ENCODE measurements at places on chromosomes 2 and 18. TPM values are rescaled to one million over a fixed set of nuclear protein-coding genes. Genes with fewer than 3 reads are reported as not detected.
A peak's percentile ranks its signal among the peaks of the same experiment; 100 is the strongest.

GPR75 gene
- total RNA-seq = 7.8 TPM

PRKAG3 gene
- not detected for total RNA-seq

DNA sequence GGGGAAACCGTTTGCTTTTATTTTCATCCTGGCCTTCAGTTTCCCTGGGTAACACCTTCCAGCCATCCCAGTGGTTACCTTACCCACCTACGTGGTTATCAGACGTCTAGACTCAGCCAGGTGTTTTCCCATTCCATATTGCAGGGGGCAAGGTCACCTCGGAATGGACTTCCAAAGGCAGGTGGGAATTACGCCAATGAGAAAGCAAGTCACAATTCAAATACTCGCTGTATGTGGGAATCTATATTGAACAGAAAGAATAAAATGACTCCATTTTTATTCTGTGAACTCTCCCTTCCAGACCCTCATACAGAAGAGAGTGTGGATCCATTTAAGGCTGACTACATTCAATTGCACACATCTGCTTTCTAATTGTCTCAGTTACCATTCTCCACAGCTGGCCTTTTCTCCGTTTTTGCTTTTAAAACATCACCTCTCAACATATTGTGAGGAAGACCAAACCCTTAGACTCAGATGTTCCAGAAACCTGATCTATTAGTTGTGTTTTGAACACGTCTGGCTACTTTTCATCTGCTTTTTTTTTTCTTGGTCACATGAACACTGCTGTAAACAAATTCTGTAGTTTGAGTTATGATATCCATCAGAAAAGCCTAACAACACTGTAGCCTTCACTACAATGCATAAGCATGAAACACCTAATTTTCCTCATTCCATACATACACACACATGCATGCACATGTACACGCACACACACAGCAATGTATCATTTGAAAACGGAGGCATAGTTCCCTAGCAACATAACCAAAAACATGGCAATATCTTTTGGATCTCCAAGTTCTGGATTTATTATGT, 59.8 kb downstream of the BCL2 start:
- DNase-seq = no peak

DNA sequence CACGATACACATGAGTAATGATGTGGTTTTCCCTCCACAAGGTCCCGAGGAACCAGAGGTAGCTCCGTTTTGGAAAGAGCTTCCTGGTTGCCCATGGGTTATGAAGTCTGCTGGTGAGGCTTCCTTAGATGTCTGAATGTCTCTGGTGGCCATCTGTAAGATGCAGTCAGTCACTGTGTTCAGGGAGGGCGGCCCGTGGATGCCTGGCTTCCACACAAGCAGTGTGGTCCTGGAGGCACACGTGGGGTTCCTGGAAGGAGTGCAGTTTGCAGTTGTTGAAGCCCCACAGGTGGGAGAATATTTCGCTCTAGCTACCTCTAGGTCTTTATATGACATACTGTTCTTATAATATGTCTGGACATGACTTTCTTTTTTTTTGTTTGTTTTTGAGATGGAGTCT, 209.0 kb downstream of the FAM210A start:
- no peak for DNase-seq

DNA sequence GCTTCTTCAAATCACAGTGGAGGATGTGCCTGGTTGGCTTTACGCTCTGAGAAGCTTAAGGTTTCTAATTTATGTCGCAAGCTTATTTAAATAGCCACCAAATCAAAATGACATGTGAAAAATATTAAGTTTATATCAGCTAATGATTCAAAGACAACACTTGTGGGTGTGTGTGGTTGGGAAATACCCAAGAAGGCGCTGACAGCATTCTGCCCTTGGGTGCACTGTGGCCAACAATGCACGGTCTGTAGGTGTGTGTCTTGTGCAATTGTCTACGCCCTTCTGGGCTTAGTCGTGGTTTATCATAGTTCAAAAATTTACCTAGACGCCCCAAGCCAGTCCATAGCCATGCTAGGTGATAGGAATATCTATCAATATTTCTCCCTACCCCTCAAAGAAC, 60.9 kb downstream of the KCTD1 start:
- peak; percentile 96 for DNase-seq

GRCh38 chr2:45439788-45440773, 171.0 kb downstream of the SRBD1 start:
- DNase-seq = no peak

SPOPL gene
- total RNA-seq = 31.5 TPM

MAP2 gene
- total RNA-seq = 10.5 TPM

GRCh38 chr2:37795938-37796337, 124.5 kb upstream of the CDC42EP3 start:
- DNase-seq = peak; percentile 84

CYP26B1 gene
- total RNA-seq = 0.50 TPM

DNA sequence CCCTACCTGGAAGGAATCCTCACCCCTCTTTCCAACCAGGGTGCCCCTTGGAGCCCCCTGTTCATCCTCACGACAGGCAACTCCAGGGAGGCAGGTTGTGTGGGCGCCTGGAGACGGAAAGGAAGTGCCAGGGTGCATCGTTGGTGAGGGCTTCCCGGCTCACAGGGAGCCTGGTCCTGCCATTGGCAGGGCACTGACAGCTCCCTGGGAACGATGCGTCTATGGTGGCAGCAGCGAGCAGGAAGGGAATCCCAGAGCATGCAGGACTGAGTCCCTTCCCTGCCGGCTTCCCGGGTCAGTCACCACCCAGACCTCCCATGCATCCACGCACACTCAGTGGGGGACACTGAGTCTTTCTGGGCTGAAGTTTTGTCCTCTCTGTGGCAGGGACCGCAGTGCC, 117.6 kb downstream of the INHBB start:
- no peak for DNase-seq

- no peak for DNase-seq
Measured at GRCh38 chr2:60447943-60448342, 105.5 kb downstream of the BCL11A start.

DNA sequence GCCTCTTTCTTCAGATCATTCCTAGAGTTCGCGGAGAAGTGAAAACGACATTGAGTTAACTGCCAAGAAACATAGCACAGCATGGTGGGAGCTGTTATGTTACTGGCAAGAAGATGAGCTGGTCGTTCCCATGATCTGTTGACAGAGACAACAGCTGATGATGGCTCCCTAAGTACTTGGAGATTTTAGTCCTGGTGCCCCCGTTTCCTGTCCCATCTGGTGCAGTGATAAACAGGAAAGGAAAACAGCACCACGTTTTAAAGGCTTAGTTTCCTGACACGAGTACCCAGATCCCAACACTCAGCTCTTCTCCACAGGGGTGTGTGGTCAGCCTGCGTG, 56.4 kb upstream of the KCNG2 start:
- no peak for DNase-seq

GRCh38 chr2:161124201-161124600, 36.0 kb upstream of the TANK start:
- no peak for DNase-seq

GRCh38 chr2:215537611-215538010, 101.7 kb upstream of the FN1 start:
- DNase-seq = no peak

GRCh38 chr2:36737131-36737750, 40.7 kb downstream of the VIT start:
- no peak for DNase-seq

ZNF521 gene
- 18.0 TPM for total RNA-seq

GRCh38 chr18:70335892-70336726, 47.3 kb downstream of the SOCS6 start:
- DNase-seq = peak; percentile 90

- DNase-seq = no peak
Measured at GRCh38 chr2:1489486-1489885, 76.2 kb downstream of the TPO start.

GRCh38 chr18:79611040-79611681, 68.4 kb upstream of the CTDP1 start:
- DNase-seq = peak; percentile 33

- peak; percentile 60 for DNase-seq
Measured at GRCh38 chr2:75513616-75514170, 47.0 kb downstream of the EVA1A start.

DNA sequence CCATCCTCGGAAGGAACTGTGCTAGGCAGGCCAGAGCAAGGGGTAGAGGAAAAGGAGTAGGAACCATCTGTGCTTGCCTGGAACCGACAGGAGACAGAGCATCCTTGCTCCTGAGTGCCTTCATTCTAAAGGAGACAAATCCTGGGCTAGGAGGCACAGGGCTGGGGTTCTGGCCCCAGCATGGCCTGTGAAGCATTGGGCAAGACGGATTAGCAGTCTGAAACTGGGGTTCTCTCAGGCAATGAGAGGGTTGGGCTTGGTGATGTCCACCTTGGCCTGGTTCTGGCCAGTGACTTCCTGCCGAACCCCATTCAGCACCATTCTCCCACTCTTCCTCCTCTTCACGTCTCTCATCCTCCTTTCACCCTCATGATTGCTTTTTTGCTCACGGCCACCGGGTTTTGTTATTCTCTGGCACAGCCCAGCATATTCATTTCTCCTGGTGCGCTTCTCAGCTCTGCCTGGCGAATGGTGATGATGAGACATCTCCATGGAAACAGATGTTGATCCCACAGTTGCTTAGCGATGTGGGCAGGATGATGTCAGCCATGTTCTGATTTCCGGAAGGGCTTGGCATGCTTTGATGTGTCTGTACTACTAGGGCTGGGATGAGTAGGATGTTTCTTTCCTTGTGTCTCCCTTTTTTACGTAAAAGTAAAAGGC, 127.7 kb downstream of the CAPN13 start:
- no peak for DNase-seq

DNA sequence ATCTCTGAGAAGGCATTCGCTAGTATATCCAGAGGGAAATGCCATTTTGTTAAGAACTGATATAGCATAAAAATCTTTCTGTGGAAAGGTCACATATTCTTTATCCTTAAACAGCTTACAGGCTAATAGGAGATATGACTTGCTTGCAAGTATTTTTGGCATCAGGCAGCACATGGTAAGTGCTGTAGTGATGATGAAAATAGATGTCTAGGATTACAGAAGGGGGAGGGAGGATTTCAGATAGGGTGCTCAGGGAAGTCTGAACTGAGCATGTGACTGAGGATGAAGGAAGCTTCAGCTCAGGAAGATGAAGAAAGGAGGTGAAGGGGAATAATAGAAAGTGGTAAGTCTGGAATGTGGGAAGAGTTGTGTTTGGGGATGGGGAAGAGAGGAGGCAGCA, 158.5 kb upstream of the NOSTRIN start:
- no peak for DNase-seq

DNA sequence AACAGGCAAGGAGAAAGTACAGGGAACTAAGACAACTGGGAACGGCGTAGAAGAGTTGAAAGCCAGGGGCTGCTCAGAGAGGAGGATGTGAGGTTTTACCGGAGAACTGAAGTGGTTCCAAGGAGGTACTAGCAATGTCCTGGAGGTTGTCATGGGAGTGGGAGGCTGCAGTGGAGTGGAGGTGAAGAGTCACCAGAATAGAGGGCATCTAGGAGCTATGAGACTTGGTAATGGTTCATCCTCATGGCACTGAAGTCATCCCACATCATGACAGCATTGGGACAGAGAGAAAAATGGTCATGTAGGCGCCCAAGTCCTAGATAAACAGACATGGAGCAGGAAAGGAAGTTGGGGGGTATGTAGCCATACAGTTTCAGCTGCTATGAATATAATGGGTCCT, 26.3 kb downstream of the MRPL33 start:
- no peak for DNase-seq

DNA sequence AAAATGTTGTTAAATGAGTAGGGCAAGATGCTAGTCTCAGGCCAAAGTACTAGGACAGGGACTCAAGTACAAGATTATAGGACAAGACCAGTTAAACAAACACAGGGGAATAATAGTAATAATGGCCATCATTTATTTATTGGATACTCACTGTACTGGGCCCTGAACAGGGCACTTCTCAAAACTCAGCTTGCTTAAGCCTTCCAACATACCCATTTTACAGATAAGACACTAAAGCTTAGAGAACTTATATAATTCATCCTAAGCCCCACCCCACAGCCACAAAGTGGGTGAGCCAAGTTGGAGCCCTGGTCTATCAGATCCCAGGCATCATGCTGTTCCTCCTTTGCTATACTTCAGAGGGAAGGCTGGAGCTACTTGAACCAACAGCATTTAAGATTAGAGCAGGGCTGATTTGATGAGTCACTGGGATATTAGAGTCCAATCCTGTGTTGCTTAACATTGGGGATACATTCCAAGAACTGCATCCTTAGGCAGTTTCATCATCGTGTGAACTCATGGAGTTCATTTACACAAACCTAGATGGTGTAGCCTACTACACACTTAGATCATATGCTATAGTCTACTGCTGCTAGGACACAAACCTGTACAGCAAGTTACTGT, 153.6 kb downstream of the MTCL1 start:
- DNase-seq = peak; percentile 93

- DNase-seq = peak; percentile 6
Measured at GRCh38 chr18:55477860-55478581, 110.0 kb downstream of the TCF4 start.

HS1BP3 gene
- 26.5 TPM for total RNA-seq

PLCL1 gene
- total RNA-seq = not detected

GRCh38 chr2:188902901-188903491, 71.2 kb upstream of the COL3A1 start:
- DNase-seq = peak; percentile 38

DNA sequence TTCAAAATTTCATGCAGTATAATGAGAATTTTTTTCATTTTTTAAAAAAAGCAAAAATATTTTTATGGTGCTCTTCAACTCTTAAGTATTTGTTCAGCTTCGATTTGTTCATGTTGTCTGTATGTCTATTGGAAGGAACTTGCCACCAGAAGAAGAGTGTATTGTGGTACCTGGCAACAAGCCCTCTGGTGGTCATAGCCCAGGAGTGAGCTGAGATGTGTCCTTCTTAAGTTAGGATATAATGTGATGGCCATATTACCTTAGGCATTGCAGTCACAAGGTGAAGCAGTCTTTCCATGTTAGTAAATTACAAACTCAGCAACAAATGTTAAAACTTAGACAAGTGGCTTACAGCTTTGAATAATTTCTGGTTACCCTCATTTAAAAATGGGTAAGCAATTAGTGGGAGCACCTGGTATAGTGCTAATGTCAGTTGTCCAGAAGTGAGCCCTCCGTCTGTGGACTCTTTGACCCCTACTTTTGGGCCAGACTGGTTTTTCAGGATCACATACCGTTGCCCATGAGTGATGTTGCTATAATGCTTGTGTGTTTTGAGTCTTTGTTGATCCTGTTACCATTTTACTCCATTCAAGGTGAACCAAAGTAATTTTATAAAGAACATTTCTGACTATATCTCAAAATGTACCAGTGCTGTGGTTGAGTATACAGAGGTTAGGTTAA, 57.4 kb downstream of the MYO1B start:
- DNase-seq = peak; percentile 37

- peak; percentile 82 for DNase-seq
Measured at GRCh38 chr2:227848586-227848985, 22.8 kb upstream of the DAW1 start.

GPAT2 gene
- total RNA-seq = 5.4 TPM

DNA sequence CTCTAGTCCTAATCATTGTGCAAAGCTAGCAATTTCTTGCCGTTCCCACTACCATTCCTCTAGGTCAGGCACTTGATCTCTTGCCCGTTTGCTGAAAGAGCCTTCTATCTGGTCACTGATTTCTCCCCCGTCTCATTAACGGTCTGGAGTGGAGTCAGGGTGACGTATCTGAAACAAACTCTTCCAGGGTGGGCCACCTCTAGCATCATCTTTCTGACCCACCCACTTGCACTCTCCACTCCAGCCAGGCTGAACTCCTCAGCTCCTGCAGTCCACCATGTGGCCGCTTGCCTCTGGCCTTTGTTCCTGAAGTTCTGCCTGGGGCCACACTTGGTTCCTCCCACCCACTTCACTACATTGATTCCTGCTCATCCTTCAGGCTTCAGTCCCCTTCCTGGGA, 13.3 kb downstream of the BCL2 start:
- DNase-seq = no peak

ANKRD30B gene
- not detected for total RNA-seq

SGPP2 gene
- total RNA-seq = 5.3 TPM

DAW1 gene
- total RNA-seq = not detected

GRCh38 chr2:197675711-197676188, 363 bp upstream of the RFTN2 start:
- DNase-seq = no peak

Measured in mammary epithelial cell (primary cell).